HT1080 (cell line): ENCODE measurements at places on chromosomes 7 and 10. TPM values are rescaled to one million over a fixed set of nuclear protein-coding genes. Genes with fewer than 3 reads are reported as not detected.

Gene LRIT1
- not detected in 2 replicates for total RNA-seq

Gene PIP
- total RNA-seq = not detected in 2 replicates

Gene LRMDA
- not detected in 2 replicates for total RNA-seq

Gene MYO3A
- total RNA-seq = not detected in 2 replicates

Gene LLCFC1
- total RNA-seq = not detected in 2 replicates

Gene ADAM12
- 0.50 and 1.7 TPM in 2 replicates for total RNA-seq

Gene AMPH
- 1.3 and 2.3 TPM in 2 replicates for total RNA-seq

Gene SHTN1
- total RNA-seq = 3.9 and 7.1 TPM in 2 replicates

Gene GATA3
- total RNA-seq = 0.68 and 1.2 TPM in 2 replicates
